Ovary (tissue), 10 donors: ENCODE measurements at places on chromosomes 6 and 20.

DNA sequence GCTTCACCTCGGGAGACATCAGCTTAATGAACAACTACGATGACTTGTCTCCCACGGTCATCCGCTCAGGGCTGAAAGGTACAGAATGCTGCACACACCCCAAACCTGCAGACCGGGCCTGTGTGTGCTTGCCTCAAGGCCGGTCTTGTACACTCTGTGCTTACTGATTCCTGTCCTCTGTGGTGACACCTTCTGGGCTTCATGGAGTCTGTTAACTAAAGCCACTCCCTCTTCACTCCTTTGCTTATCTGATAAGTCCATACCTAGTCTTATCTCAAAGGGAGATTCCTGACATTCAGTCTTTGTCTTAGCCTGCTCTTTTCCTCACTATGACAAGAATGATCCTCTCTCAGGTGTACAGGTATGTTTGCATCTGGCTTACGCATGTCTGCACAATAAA lies 107.7 kb upstream of the TMEM181 start:
- no peak overlapping the region for H3K4me3 ChIP-seq
- no peaks in the 10 kb centered on the region for H3K27me3 ChIP-seq
- H3K27ac ChIP-seq, result no peak overlapping the region
- no peaks in the 10 kb centered on the region for H3K36me3 ChIP-seq
- no peaks in the 10 kb centered on the region for H3K4me1 ChIP-seq

GRCh38 chr6:77397561-77397960 lies 65.7 kb downstream of the HTR1B start:
- H3K36me3 ChIP-seq, result no peaks in the 10 kb centered on the region
- no peak overlapping the region for H3K27ac ChIP-seq
- no peak for DNase-seq
- H3K27me3 ChIP-seq, result no peaks in the 10 kb centered on the region
- no peak overlapping the region for H3K4me3 ChIP-seq

DNA sequence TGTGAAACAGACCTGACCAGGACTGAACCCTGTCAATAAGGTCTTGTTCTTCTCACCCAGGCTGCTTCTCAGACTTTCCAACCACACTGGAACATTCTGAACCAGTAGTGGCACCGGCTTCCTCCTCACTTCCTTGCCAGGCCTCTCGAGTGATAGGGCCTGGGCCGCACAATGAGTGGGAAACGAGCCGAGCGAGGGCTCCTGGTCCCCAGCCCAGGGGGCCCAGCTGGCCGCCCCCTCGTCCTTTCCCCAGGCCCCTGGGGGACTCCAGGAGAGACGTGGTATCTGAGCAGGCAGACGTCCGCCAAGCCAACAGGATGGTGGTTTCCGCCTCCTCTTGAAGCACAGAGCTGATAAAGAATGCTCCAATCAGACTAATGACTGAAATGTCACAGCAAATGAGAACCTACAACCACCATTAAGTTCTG lies 117.9 kb downstream of the GMDS start:
- H3K27me3 ChIP-seq, result no peaks in the 10 kb centered on the region
- H3K4me3 ChIP-seq, result no peak overlapping the region
- no peak overlapping the region for H3K27ac ChIP-seq
- DNase-seq, result no peak
- H3K36me3 ChIP-seq, result no peaks in the 10 kb centered on the region

GRCh38 chr6:130980310-130981032 lies 82.6 kb downstream of the EPB41L2 start:
- no peak overlapping the region for H3K27ac ChIP-seq
- no peak for DNase-seq
- H3K4me3 ChIP-seq, result no peak overlapping the region

GRCh38 chr6:165519316-165519715 lies 143.7 kb downstream of the PDE10A start:
- H3K27me3 ChIP-seq, result no peaks in the 10 kb centered on the region
- no peaks in the 10 kb centered on the region for H3K4me1 ChIP-seq
- no peak overlapping the region for H3K4me3 ChIP-seq

- no peaks in the 10 kb centered on the region for H3K36me3 ChIP-seq
- no peaks in the 10 kb centered on the region for H3K27me3 ChIP-seq
- H3K4me1 ChIP-seq, result peaks cover 3% of the 10 kb centered on the region
- no peak for DNase-seq
- no peak overlapping the region for H3K27ac ChIP-seq
These were observed 45.2 kb downstream of the BACH2 start for GRCh38 chr6:90251295-90251992.

DNA sequence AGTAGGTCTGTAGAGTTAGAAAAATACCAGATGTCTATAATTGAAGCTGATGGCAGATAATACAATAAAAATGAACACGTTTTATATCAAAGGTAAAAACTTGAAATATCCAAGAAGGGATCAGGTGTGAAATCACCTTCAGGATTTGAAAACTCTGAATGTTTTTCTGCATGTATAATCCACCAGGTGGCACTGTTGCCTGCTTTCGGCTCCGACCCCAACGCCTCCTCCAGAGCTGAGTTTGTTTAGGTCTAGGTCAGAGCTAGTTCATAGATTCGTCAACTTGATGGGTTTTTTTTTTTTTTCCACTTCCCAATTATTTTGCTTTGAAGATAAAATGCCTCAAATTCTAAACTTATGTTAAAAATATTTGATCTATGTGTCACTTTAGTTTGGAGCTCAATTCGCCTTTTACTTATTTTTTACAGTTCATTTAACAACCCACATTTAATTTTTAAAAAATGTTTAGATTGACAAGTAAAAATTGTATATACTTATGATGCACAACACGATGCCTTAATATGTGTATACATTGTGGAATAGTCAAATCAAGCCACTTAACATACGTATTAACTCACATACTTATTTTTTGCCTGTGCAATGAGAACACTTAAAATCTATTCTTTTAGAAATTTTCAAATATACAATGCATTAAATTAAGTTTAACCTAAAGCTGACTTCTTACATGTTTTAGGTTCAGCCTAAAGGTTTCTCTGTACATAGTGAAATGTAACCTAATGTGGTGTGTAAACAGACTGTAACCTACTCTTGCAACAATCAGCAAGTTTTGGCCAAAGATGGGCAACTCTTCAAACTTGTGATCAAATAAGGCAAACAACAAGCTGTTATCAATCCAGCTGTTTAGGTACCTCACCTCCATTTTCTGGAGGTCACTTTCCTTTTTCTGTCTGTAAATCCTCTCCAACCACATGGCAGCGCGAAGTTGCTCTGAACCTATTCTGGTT lies 39.4 kb upstream of the ENPP4 start:
- no peaks in the 10 kb centered on the region for H3K4me1 ChIP-seq
- no peaks in the 10 kb centered on the region for H3K27me3 ChIP-seq
- no peak overlapping the region for H3K27ac ChIP-seq
- DNase-seq, result peak; percentile 43

DNA sequence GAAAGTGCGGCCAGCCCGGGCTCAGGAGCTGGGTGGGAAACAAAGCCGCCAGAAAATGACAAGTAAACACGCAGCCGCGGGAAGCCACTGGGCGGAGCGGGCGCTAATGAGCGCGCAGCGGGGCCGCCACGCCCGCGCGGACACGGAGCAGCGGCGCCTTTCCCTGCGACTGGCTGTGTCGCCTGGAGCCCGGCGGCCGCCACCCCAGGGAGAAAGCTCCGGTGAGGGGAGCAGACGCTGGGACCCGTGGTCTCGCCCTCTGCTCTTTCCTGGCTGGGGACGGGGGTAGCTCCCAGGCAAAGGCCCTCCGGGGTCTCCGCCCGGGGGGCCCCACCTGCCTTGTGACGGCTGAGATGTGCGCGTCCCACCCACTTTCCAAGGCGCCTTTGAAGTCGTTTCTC lies 54.9 kb downstream of the PRR18 start:
- DNase-seq, result no peak
- no peak overlapping the region for H3K27ac ChIP-seq
- H3K4me1 ChIP-seq, result peaks cover 4% of the 10 kb centered on the region
- no peaks in the 10 kb centered on the region for H3K36me3 ChIP-seq

DNA sequence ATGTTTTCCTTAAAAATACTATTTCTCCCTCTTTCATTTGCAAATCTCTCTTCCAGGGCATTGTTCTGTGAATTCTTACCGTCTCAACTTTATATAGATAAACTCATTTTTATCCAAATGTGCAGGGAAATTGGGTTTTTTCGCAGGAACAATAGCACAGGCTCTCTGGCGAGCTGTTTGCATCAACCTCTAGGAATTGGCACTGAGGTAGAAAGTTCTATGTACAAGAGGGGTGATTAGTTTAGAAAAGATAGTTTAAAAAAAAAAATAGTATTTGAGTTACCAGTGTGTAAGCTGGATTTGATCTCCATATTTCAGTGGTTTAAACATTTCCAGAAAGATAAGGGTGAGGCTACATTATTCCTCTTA lies 129.7 kb upstream of the BTN3A2 start:
- no peaks in the 10 kb centered on the region for H3K27me3 ChIP-seq
- H3K4me3 ChIP-seq, result peak overlapping the region; percentile 23
- H3K27ac ChIP-seq, result no peak overlapping the region
- H3K4me1 ChIP-seq, result peaks cover 4% of the 10 kb centered on the region
- DNase-seq, result no peak

- no peaks in the 10 kb centered on the region for H3K4me1 ChIP-seq
- no peaks in the 10 kb centered on the region for H3K36me3 ChIP-seq
- no peak overlapping the region for H3K27ac ChIP-seq
- no peak overlapping the region for H3K4me3 ChIP-seq
- H3K27me3 ChIP-seq, result no peaks in the 10 kb centered on the region
- no peak for DNase-seq
These were observed 62.8 kb upstream of the FOXO3 start for GRCh38 chr6:108497883-108498282.

- no peak overlapping the region for H3K4me3 ChIP-seq
- no peaks in the 10 kb centered on the region for H3K4me1 ChIP-seq
- no peak overlapping the region for H3K27ac ChIP-seq
- H3K36me3 ChIP-seq, result no peaks in the 10 kb centered on the region
These were observed 19.7 kb upstream of the GTSF1L start for GRCh38 chr20:43746344-43747137.

DNA sequence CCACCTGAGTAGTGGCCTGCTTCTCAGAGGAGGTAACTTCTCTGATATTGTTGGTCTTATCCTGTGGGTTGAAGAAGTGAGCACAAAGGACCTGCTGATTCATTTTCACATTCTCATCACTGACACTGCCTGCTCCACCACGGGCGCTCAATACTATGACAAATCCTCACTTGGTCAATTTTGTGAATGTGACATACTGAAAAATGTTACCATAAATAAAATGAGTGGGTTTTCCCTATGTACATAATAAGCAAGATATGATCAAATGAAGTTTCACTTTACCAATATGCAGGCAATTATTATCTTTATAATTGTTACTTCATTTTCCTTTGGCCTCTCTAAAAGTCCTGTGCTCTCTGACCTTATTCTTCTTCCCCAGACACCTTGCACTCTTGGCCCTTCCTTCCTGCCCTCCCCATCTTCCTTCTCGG lies 71.5 kb upstream of the RIPOR2 start:
- H3K27ac ChIP-seq, result no peak overlapping the region
- peaks cover 2% of the 10 kb centered on the region for H3K4me1 ChIP-seq
- H3K36me3 ChIP-seq, result no peaks in the 10 kb centered on the region
- no peak overlapping the region for H3K4me3 ChIP-seq
- no peaks in the 10 kb centered on the region for H3K27me3 ChIP-seq

DNA sequence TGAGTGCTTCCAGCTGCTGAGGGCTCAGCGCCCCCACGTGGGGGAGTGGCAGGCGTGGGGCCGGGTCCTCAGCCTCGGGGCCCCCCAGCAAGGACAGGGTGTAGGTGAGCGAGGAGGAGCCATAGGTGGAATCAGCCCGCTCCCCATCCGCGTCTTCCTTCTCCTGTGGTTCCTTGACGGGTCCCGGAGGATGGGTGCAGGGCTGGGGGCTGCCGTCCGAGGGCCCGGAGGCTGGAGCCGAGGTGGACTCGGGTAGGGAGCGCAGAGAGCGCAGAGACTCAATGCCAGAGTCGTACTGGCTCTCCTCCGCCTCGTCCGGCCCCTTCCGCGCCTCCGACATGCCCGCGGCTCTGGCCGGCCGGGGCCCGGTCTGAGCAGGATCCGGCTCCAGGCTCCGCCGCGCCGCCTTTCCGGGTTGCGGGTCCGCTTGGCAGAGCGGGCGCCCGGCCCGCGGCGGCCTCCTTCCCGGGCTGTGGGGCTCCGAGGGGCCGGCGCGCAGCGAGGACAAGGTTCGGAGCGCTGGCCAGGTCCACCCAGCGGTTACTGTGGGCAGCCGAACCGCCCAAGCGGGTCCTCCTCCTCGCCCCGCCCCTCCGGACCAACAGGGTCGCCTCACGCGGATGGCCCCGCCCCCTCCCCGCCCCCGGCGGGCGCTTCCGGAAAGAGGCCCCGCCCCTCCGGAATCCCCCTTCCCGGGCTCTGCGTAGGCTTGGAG lies at the start of gene NFKBIE:
TSS of gene NFKBIE (minus strand) at position 545 of the 715 bp plus-strand sequence. CDS start at position 340, 205 bp downstream.
- no peaks in the 10 kb centered on the region for H3K27me3 ChIP-seq
- peaks cover 9% of the 10 kb centered on the region for H3K4me1 ChIP-seq
- peak; percentile 97 for DNase-seq
- H3K4me3 ChIP-seq, result peak within 1 kb of the TSS; percentile 79
- H3K36me3 ChIP-seq, result no peaks in the 10 kb centered on the region

DNA sequence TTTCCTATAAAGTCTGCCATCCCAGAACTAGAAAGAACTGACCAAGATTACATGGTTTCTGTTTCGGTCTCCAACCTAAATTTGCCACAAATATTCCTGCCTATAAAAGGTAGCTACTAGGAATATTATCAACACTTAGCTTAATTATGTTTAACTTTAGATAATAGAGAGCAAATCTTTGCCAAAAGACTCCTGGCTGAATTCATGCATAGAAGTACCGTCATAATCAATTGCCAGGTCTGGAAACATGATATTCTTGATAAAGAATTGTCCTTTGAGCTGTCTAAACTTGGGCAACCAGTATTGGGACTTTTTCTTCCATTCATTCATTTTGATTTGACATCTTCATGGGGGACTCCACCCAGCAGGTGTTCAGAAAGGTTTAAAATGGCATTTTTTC lies 22.4 kb downstream of the CALHM6 start:
- H3K36me3 ChIP-seq, result no peaks in the 10 kb centered on the region
- no peak for DNase-seq
- H3K27me3 ChIP-seq, result no peaks in the 10 kb centered on the region
- H3K4me1 ChIP-seq, result no peaks in the 10 kb centered on the region
- H3K4me3 ChIP-seq, result no peak overlapping the region

DNA sequence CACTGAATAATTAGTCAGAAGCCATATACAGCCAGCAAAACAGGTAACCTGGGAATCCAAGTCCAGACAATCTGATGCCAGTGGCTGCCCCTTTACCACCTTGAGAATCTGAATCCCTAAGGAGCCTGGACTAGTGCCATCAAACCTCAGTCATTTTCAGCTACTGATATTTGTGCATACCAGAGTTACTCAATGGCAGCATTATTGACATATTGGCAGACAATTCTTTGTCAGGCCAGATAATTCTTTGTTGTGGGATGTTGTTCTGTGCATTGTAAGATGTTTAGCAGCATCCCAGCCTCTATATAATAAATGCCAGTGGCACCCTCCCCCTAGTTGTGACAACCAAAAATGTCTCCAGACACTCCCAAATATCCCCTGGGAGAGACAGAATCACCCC lies 3.2 kb upstream of the EIF2S2 start:
- H3K27ac ChIP-seq, result no peak overlapping the region
- no peak overlapping the region for H3K4me3 ChIP-seq
- no peaks in the 10 kb centered on the region for H3K27me3 ChIP-seq
- no peaks in the 10 kb centered on the region for H3K36me3 ChIP-seq
- DNase-seq, result no peak
